Activated CD4-positive, alpha-beta T cell treated with anti-CD3 and anti-CD28 coated beads, Interleukin-2, amount 50 U/mL, for 16 hours (primary cell): ENCODE measurements at places on chromosomes 6 and 20.

DNA sequence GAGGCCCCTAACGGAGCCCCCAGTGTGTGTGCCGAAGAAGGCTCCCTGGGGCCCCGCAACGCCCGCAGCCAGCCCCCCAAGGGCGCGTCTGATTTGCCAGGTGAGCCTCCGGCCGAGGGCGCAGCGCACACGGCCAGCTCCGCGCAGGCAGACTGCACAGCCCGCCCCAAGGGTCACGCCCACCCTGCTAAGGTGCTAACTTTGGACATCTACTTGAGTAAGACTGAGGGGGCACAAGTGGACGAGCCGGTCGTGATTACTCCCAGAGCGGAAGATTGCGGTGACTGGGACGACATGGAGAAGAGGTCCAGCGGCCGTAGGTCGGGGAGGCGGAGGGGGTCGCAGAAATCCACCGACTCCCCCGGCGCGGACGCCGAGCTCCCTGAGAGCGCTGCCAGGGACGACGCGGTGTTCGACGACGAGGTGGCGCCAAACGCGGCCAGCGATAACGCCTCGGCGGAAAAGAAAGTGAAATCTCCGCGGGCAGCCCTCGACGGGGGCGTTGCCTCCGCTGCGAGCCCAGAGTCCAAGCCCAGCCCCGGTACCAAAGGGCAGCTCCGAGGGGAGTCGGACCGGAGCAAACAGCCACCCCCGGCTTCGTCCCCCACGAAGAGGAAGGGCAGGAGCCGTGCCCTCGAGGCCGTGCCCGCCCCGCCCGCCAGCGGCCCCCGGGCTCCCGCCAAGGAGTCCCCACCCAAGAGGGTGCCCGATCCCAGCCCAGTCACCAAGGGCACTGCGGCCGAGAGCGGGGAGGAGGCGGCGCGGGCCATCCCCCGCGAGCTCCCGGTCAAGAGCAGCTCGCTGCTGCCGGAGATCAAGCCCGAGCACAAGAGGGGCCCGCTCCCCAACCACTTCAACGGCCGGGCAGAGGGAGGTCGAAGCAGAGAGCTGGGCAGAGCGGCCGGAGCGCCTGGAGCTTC lies 117.0 kb downstream of the RTN4IP1 start:
- DNase-seq = peak; percentile 83

- no peak for DNase-seq
Measured at GRCh38 chr20:33604084-33604990, 57.8 kb upstream of the C20orf144 start.

DNA sequence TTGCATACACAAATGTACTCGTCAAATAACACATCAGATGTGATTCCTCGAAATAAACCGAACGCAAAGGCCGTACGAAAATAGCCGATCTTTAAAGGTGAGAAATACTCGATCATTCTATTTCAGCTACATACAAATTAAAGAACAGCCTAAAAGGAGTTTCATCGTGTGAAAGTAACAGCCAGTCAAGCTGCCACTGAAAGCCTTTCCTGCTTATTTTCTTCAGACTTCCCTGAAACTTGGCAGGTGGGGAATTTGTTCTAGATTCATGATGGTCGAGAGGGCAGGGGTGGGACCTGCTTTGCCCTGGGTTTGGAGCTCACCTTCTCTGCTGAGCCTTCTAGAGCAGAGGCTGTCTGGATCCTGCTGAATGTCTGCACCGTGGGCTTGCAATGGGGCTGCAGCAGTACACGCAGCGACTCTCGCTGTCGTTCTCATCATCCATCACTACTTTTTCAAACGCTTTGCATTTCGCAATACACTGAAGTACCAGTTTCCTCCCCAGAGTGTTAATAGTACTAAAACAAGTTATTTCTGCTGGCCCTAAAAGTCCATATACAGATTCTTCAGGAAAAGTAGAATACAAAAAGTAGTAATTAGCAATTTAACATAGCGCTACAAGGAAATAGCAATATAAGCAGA lies 16.2 kb downstream of the FOXC1 start:
- DNase-seq = no peak

DNA sequence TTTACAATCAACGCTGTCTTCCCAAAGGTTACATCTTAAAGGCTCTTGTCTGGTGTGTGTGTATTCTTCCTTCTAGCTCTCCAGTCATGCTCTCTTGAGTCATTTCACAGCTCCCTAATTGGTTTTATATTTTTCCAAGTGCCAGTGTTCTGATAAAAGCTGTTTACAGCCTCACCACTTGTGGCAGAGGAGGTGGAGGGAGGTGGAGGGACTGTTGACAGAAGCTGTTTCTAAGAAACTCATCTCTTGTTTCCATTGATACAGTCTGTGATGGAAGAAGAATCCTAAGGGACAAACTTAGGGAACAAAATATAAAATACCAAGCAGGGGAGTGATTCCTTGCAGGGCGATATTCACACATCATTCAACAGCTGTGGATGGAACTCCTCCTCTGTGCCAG lies 64.0 kb downstream of the QRSL1 start:
- no peak for DNase-seq

DNA sequence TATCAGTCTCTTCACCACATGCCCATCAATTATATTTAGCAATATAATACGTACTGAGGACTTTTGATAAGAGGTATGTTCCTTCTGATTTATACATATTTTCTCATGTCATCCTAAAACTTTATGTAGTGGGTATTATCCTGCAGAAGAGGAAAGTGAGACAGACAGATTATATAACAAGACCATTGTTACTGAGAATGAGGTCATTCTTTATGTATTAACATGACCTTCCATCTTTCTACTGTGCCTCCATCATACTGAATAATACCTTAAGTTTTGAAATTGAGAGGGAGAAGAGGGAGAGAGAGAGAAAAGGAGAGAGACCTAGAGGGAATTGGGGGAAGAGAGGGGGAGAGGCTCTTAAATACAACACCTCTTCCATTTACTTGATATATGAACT lies 90.9 kb upstream of the CARMIL1 start:
- DNase-seq = no peak

- DNase-seq = peak; percentile 35
Measured at GRCh38 chr6:158046201-158047126, 64.8 kb downstream of the SYNJ2 start.
